ENCODE measurements at places on chromosomes 12 and 14. TPM values are rescaled to one million over a fixed set of nuclear protein-coding genes. Genes with fewer than 3 reads are reported as not detected.

GRCh38 chr14:104792101-104792884 lies 3.3 kb downstream of the AKT1 start:
- peaks cover 77% of the 10 kb centered on the region for H3K4me1 ChIP-seq
- no peak overlapping the region for H3K4me3 ChIP-seq
- peaks cover 21% of the 10 kb centered on the region for H3K36me3 ChIP-seq
- no peaks in the 10 kb centered on the region for H3K27me3 ChIP-seq

DNA sequence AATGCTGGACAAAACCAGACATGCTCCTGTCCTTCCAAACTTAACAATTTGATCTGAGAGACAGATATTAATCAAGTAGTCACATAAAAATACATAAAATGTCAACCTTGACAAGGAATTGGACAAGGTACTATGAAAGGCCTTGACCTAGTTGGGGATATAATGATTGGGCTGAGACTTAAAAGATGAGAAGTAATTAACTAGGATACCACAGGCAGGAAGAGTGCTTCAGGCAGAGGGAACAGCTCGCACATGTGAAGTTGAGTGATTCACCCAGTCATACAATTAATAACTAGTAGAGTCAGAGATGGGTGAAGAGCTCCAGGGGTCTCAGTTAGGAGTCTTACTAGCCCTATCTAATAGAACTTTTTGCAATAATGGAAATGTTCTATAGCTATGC lies 259.5 kb downstream of the MSRB3 start:
- no peak for DNase-seq
- H3K27me3 ChIP-seq = no peaks in the 10 kb centered on the region
- no peaks in the 10 kb centered on the region for H3K4me1 ChIP-seq
- H3K36me3 ChIP-seq = no peaks in the 10 kb centered on the region
- H3K27ac ChIP-seq = no peak overlapping the region

DNA sequence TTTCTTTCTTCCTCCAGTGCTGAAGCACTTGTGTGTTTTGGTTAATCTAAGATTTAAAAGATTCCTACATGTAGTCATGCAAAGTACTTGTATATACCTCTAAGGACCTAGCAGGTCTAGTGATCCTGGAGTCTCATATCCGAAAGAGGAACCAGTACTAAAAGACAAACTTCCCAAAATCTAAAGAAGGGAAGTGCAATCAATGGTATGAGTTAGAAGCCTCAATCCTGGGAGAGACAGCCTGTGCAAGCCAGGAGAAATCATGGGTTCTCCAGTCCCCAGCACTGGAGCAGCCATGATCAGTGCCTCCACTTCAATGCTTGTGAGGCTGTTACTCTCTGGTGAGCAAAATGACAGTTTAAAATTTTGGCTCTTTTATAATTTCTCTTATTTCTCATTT lies 277.4 kb downstream of the DAD1 start:
- H3K36me3 ChIP-seq = no peaks in the 10 kb centered on the region
- no peaks in the 10 kb centered on the region for H3K4me1 ChIP-seq
- no peak overlapping the region for H3K27ac ChIP-seq
- no peak overlapping the region for H3K4me3 ChIP-seq
- no peak for DNase-seq

- H3K27me3 ChIP-seq = no peaks in the 10 kb centered on the region
- H3K4me3 ChIP-seq = no peak overlapping the region
- DNase-seq = peak; percentile 63
- peak overlapping the region; percentile 8 for H3K27ac ChIP-seq
- peaks cover 76% of the 10 kb centered on the region for H3K4me1 ChIP-seq
- no peaks in the 10 kb centered on the region for H3K36me3 ChIP-seq
Observed at GRCh38 chr12:64670919-64671639, 60.8 kb downstream of the RASSF3 start.

GRCh38 chr12:95182868-95183415 lies 34.3 kb downstream of the FGD6 start:
- H3K27ac ChIP-seq = peak overlapping the region; percentile 3
- no peaks in the 10 kb centered on the region for H3K27me3 ChIP-seq
- DNase-seq = peak; percentile 64

- H3K36me3 ChIP-seq = no peaks in the 10 kb centered on the region
- peaks cover 49% of the 10 kb centered on the region for H3K4me1 ChIP-seq
- H3K27ac ChIP-seq = no peak overlapping the region
- no peaks in the 10 kb centered on the region for H3K27me3 ChIP-seq
Observed at GRCh38 chr12:27580561-27581330, 56.7 kb downstream of the PPFIBP1 start.

GRCh38 chr14:75009176-75009575 lies 6.5 kb downstream of the EIF2B2 start:
- no peak overlapping the region for H3K27ac ChIP-seq
- no peak overlapping the region for H3K4me3 ChIP-seq
- H3K36me3 ChIP-seq = peaks cover 58% of the 10 kb centered on the region

DNA sequence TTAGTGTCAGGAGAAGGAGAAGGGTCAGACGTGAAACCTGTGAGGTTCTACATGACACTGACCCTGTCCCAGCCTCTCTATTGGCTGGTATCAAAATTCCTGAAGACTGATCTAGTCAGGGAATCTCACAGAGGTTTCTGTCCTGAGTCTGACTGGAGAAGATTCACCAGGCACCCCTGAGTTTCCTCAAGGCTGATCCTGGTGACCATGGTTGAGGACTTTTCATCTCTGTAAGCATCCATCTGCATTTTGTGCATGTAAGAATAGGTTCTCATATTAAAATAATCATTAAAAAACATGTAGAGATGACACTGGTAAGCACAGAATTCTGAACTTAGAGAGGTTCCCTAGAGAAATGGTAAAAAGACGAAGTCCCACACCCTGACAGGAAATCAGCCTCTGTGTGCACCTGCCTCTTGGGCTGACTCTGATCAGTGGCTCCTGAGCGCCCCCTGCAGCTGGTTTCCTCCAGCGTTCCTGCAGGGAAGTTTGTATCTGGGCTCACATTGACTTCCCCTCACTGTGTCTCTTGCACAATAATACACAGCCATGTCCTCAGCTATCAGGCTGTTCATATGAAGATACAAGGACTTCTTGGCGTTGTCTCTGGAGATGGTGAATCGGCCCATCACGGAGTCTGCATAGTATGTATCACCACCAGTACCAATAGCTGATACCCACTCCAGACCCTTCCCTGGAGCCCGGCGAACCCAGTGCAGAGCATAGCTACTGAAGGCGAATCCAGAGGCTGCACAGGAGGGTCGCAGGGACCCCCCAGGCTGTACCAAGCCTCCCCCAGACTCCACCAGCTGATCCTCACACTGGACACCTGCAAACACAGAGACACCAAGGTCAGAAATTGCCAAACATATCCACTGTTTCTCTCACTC lies 991.9 kb downstream of the TMEM121 start:
- no peak overlapping the region for H3K27ac ChIP-seq
- H3K4me1 ChIP-seq = no peaks in the 10 kb centered on the region
- no peak overlapping the region for H3K4me3 ChIP-seq
- peak; percentile 31 for DNase-seq

- no peaks in the 10 kb centered on the region for H3K36me3 ChIP-seq
- H3K4me3 ChIP-seq = no peak overlapping the region
- DNase-seq = no peak
- no peaks in the 10 kb centered on the region for H3K27me3 ChIP-seq
Observed at GRCh38 chr14:91241863-91242262, 2.6 kb downstream of the GPR68 start.

- H3K36me3 ChIP-seq = no peaks in the 10 kb centered on the region
- no peak overlapping the region for H3K4me3 ChIP-seq
- H3K27me3 ChIP-seq = no peaks in the 10 kb centered on the region
- no peak for DNase-seq
- H3K4me1 ChIP-seq = no peaks in the 10 kb centered on the region
Observed at GRCh38 chr12:100453951-100454350, 19.7 kb upstream of the NR1H4 start.

DNA sequence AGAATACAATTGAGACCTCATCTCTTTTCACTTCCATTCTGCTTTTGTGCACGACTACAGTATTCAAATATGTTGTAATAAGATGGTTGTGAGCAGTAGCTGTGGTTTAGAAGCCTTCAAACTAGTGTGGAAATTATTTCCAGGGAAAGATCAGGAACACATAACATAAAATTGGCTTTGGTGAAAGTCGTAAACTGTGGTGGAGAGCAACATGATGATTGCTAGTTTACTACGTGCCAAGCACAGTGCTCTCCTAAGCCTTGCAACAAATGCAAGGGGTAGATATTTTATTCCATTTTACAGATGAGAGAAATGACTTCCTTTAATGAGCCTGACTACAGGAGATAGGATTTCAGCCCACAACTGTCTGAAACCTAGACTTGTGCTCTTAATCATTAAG lies 172.4 kb upstream of the LMNTD1 start:
- no peak overlapping the region for H3K27ac ChIP-seq
- no peak overlapping the region for H3K4me3 ChIP-seq
- DNase-seq = no peak
- no peaks in the 10 kb centered on the region for H3K27me3 ChIP-seq

GRCh38 chr12:121417847-121418246 lies 17.9 kb downstream of the RNF34 start:
- H3K27ac ChIP-seq = no peak overlapping the region
- H3K36me3 ChIP-seq = peaks cover 35% of the 10 kb centered on the region

- H3K27me3 ChIP-seq = no peaks in the 10 kb centered on the region
- H3K36me3 ChIP-seq = no peaks in the 10 kb centered on the region
- H3K4me1 ChIP-seq = no peaks in the 10 kb centered on the region
- H3K4me3 ChIP-seq = no peak overlapping the region
- no peak for DNase-seq
Observed at GRCh38 chr12:62618930-62619329, 152.3 kb downstream of the MON2 start.

- no peak for DNase-seq
- no peaks in the 10 kb centered on the region for H3K36me3 ChIP-seq
- no peaks in the 10 kb centered on the region for H3K27me3 ChIP-seq
- no peak overlapping the region for H3K4me3 ChIP-seq
- no peak overlapping the region for H3K27ac ChIP-seq
Observed at GRCh38 chr12:28460420-28461130, 270.3 kb downstream of the CCDC91 start.

GRCh38 chr12:29674463-29674862 lies 109.3 kb downstream of the TMTC1 start:
- H3K4me3 ChIP-seq = no peak overlapping the region
- H3K4me1 ChIP-seq = no peaks in the 10 kb centered on the region
- DNase-seq = no peak
- H3K27me3 ChIP-seq = no peaks in the 10 kb centered on the region
- no peaks in the 10 kb centered on the region for H3K36me3 ChIP-seq
- no peak overlapping the region for H3K27ac ChIP-seq

DNA sequence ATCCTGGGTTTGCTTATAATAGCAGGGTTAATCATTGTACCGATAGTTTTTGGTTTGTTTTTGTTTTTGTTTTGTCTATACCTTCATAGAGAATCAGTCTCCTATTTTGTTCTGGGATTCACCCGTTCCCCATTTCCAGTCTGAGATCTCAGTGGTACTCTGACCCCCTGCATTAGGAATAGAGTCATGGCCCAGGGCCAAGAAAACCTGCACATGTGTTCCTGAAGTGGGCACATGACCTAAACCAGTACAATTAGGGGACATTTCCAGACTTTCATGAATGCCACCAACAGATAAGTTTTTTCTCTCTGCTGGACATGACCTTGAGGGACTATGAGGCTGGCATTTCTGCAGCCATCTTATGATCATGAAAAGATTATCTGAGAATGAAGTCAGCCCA lies 52.5 kb downstream of the MRPL42 start:
- no peak for DNase-seq
- H3K27ac ChIP-seq = no peak overlapping the region
- H3K4me3 ChIP-seq = no peak overlapping the region

- no peak overlapping the region for H3K4me3 ChIP-seq
- no peaks in the 10 kb centered on the region for H3K4me1 ChIP-seq
- H3K36me3 ChIP-seq = no peaks in the 10 kb centered on the region
- no peak for DNase-seq
Observed at GRCh38 chr12:108326254-108326750, 12.8 kb downstream of the CMKLR1 start.

DNA sequence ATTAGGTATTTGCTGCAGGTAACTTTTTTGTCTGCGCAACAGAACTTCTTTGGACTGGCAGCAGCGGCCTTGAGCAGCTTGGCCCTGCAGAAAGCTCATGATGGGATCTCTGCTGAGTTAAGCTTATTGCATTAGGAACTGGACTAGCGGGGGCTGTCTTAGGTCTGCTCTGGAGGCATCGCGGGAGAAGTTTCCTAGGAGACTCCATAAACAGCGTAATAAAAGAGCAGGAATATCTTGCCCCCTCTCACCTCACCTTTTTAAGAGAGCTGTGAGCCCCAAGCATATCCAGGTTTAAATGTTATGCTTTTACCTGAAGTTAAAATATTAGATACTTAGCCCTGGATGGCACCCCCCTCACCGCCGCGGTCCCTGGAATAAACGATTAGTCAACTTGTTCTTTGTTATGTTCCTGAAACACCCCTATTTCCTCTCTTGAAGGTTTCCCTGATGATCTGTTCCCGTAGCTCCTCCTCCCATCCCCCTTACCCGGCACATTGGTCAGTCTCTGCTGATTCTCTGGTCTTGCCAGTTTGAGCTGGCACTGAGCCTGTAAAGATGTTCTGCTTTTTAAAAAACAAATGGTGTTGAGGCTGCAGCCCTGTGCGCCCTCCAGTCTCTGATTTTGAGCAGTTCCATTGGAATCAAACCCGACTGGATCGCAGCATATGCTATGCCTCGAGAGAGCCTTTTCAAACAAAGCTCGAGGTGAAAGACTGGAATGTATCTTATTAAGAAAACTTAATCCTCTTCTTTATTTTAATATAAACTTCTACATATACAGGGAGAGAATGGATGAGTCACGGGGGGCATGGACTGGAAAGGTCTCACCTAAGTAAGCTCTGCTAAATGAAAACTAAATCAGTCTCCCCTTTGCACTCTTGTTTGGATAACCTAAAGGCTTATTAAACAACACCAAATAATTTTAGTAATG lies 1.9 kb downstream of the MLXIP start:
- H3K4me1 ChIP-seq = peaks cover 40% of the 10 kb centered on the region
- peak; percentile 90 for DNase-seq
- H3K27ac ChIP-seq = peak overlapping the region; percentile 92
- no peaks in the 10 kb centered on the region for H3K27me3 ChIP-seq
- peaks cover 13% of the 10 kb centered on the region for H3K36me3 ChIP-seq

The AICDA gene
- not detected for total RNA-seq

The EML5 gene
- total RNA-seq = 2.0 TPM

The SYT1 gene
- 1.3 TPM for total RNA-seq

The PSMB11 gene
- total RNA-seq = not detected
